Activated CD4-positive, CD25-positive, alpha-beta regulatory T cell treated with anti-CD3 and anti-CD28 coated beads, Interleukin-2, amount 50 U/mL, for 72 hours (primary cell): ENCODE measurements at places on chromosomes 6 and 20.

- DNase-seq = no peak
These were observed 37.4 kb upstream of the AFDN start for GRCh38 chr6:167789358-167789757.

DNA sequence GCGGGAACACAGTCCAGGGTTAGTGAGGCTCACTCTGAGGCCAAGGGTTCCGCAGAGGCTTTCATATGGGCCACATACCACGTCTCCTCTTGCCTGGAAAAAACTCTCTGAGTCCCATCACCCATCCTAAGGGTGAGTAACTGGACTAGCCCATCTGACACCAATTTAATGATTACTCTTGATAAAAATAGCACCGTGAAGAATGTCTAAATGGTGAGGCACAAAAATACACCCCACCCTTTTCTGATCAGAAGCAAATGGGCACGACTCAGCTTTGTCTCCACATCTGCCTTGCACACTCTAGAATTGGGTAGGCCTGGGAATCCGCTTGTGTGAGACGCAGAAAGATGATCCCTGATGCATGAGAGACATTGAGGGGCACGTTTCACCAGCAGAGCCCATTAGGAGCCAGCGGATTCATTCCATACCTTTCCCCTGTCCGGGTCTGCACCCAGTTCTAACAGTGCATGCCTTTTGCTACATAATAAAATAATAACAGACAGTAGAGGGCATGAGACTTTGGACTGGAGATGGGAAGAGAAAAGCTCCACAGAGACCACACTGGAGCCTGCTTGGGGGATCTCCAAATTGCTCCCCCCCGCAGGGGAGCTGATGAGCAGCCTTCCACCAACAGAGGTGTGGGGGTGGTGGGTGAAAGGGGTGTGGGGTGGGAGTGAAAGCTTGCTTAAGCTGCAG lies 110.0 kb upstream of the KCNK16 start:
- DNase-seq = no peak

- no peak for DNase-seq
These were observed 50.9 kb downstream of the NUDT3 start for GRCh38 chr6:34341481-34341971.

DNA sequence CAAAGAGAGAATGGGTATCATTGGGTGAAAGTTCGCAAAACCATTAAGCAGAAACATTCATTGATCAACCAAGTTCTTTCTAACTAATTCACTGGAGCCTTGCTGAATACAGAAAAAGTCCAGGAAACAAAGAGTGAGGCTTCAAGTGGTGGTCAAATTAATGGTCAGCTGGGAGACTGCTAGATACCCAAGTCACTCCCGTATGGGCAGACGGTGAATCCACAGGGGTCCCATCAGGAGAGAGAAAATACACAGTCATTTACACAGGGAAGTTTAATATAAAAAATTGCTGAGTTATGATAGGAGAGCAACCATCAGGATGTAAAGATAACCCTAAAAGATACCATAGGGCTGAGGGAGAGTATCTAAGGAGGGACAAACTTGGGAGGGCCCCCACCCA lies 198.7 kb upstream of the DTNBP1 start:
- no peak for DNase-seq

DNA sequence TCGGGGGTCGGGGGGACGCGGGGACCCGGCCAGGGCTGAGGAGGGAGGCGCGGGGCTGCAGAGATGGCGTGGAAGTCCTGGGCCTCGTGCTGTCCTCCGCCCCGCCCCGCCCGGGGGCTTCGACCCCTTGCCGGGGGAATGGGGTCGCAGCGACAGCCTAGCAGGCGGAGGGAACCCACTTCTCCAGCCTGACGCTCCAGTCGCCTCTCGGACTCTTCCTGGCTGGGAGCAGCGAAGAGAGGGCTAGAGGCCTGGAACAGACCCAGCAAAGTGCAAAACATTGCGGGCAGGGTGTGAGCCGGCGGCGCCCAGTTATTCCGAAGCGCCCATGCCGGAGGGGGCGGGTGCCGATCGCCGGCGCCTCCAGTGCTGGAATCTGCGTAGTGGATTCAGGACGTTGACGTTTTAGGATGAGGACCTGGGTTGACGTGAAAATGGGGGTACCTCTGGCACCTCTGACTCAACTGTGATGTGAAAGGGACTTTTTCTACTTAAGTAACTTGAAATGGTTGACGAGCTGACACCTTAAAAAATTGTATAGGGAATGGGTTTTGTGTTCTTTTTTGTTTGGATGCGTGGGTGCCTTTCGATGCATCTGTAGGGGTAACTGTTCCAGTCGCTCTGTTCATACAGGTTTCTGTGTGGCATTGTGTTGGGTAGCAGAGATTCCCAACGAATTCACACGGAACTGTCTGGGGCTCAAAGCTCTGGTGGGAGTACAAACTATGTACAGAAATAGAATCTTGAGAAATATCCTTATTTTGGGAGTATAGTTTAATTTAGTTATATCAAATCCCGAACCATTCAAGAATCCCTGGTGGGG lies 1.4 kb downstream of the SLC35F1 start:
- no peak for DNase-seq

DNA sequence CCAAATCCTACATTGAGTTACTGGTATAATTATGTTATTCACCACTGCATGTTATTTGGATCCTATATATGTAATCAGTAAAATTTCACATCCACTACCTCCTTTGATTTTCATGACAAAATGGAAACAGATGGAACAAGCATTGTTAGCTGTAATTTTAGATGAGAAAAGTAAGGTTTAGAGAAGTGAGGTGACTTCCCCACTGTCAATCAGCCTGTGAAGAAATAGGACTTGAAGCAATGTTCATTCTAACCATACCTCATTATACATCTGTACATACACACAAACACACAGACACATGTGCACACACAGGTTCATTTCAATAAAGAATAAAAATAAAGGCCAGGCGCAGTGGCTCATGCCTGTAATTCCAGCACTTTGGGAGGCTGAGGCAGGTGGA lies 23.7 kb upstream of the QKI start:
- DNase-seq = no peak

DNA sequence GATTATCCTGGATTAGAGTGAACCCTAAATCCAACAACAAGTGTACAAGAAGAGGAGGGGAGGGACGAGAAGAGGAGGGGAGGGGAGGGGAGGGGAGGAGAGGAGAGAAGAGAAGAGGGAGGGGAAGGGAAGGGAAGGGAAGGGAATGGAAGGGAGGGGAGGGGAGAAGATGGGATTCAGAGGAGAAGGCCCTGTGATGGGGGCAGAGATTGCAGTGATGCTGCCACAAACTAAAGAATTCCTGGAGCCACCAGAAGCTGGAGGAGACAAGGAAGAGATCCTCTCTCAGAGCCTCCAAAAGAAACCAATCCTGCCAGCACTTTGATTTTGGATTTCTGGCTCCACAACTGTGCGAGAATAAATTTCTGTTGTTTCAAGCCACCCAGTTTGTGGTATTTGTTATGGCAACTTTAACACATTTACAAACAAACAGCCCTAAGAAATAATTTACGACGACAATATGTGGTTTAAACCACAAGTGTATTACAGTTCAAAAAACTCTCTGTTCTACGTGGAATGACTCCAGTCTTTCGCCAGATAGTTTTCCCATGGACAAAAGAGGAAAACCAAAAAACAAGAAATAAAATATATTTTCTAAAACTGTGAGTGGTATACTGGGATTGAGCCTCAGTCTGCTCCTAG lies 235.4 kb downstream of the HDGFL1 start:
- DNase-seq = no peak

DNA sequence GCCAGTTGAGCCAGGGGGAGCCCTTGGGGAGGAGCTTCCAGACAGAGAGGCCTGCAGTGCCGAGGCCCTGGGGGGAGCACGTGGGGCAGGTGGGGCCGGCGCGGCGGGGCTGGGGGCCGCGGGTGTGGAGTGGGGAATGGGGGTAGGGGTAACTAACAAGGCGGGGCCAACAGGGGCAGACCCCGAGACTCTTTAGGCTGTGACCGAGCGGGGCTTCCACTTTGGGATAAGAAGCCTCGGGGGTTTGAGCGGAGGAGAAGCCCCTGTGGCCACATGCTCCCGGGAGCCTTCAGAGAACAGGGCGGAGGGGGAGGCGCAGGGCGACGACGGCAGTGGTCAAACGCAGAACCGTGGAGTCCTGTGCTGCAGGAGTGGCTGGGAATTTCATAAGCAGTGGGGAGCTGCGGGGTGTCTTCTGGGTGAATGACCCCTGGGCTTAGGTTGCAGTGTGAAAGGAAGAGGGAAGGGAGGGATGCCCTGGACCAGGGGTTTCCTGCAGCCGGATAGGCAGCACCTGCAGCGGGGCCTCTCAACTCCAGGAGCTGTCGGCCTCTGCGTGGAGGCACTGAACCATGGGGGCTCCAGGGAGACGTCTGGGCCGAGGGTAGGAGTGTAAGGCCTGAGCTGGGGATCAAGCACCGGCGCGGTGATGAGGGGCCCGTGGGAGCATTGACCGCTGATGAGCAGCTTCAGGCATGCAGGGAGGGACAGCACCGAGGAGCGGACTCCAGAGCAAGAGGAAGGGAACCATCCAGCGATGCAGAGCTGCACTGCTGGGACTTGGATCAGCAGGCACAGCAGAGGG lies 121.0 kb downstream of the SYNDIG1 start:
- no peak for DNase-seq

- no peak for DNase-seq
These were observed 26.5 kb upstream of the HEY2 start for GRCh38 chr6:125722886-125723285.

- DNase-seq = no peak
These were observed 26.2 kb upstream of the FOXP4 start for GRCh38 chr6:41519745-41520699.

DNA sequence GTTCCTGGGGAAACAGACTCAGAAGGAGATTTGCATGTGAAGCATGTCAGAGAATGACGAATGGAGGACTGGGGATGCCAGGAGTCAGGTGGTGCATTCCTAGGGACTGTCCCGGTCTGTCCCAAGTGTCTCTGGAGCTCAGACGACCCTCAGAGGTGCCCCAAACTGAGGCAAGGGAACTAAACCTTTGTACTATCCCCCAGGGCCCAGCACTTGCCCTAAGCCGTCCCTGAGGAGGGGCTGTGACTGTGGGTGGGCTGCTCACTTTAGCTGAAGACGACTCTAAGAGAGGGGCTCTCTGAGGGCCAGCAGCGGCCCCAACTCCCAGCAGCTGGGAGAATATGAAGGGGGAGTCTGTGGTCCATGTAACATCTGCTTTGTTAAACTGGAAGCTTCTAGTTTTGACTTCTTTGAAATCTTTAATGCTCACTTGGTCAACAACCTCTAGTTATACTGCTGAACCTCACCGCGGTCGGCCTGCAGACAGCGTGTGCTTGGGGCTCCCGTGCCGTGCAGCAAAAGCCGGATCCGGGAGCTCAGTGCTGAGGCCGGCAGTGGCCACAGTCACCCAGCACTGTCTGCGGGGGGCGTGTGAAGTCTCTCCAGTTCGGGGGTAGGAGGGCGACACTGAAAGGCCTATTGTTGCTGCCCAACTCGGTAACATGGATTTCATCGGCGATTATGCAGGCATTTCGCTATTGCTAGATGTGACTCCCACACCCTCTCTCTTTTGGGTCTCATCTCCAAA lies 34.2 kb downstream of the TUBB2B start:
- DNase-seq = no peak

DNA sequence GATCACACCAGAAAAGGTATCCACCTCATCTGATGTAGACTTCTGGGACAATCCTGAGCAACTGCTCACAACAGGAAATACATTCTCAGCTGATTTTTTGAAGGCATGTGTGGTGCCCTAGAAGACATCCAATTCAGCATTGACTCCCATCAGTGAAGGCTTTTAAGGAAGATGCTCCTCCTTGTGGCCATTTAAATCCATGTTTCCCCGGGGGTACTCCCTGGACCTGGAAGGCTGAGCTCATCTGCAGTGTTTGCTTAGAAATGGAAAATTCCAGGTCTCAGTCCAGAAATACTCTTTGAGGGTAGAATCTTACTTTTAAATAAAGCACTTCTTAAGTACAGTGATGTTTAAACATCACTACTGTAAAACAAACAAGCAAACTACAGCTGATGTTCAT lies 195.5 kb upstream of the PDE10A start:
- DNase-seq = no peak

DNA sequence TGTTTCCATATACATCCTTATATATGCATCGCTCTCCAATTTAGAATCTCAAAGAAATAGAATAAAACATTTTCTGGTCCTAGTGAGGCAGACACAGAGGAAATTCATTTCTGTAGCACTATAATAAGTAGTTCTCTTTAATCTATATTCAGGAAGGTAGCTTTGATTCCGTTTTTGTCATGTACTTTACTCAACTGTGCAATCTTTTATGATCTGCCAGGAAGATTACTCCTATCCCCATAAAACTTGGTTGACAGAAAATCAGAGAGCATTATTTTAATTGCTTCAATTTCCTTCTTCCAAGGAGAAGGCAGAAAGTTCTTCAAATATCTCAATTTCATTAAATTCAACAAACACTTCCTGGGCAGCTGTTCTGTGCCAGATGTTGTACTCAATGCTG lies 10.6 kb upstream of the CLIC5 start:
- DNase-seq = no peak

GRCh38 chr6:70764706-70765105 lies 97.0 kb downstream of the SMAP1 start:
- DNase-seq = no peak

DNA sequence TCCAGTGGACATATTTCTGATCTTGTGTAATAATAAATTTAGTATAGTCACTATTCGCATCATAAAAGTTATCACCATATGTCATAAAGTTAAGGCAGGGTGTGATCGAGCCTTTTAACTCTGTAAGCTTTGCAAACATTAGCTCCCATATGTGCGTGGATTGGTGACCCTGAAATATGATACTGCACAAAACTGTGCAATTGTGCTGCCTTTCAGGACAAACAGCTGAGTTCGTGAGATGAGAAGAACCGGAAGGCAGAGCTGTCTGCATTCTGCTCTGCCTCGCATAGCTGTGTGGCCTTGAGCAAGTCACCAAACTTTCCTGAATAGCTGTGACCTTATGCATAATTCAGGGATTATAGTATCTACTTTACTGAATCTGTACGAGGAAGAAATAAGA lies 3.2 kb upstream of the PLEKHG1 start:
- DNase-seq = no peak

DNA sequence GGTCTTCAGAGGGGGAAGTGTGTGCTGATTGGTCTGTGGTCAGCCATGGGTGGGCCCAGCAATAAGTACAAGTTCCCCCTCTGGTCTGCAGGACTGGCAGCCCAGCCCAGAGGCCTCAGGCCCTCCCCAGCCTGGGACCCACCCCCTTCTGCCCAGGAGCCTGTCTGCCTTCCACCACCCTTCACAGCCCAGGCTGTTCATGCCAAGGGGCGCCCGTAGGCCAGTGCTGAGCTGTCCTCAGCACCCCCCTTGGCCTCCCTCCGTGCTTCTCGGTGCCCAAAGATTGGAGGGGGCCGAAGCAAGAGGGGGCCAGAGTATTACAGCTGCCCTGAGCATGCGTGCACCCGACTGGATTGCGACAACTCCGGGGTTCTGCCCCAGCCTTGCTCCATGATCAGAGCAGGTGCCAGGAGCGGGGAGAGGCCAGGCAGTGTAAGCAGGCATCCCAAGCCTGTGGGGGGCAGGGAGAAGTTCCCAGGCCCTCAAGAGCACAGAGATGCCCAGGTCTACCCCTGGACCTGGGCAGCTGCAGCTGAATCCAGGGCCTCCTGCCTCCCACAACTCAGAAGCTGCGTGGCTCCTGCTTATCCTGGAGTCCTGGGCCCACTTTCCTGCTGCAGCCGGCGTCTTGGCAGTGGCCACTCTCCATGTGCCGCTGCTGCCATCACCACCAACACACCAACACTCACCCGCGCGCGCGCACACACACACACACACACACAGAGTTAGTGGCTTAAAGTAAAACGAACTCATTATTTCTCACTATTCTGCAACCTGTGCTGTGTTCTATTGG lies 33.3 kb downstream of the CST9L start:
- DNase-seq = no peak
